Heart left ventricle (tissue), 16 donors: ENCODE measurements at places on chromosomes 13 and 19. TPM values are rescaled to one million over a fixed set of nuclear protein-coding genes. Genes with fewer than 3 reads are reported as not detected.
A peak's percentile ranks its signal among the peaks of the same experiment; 100 is the strongest.

DNA sequence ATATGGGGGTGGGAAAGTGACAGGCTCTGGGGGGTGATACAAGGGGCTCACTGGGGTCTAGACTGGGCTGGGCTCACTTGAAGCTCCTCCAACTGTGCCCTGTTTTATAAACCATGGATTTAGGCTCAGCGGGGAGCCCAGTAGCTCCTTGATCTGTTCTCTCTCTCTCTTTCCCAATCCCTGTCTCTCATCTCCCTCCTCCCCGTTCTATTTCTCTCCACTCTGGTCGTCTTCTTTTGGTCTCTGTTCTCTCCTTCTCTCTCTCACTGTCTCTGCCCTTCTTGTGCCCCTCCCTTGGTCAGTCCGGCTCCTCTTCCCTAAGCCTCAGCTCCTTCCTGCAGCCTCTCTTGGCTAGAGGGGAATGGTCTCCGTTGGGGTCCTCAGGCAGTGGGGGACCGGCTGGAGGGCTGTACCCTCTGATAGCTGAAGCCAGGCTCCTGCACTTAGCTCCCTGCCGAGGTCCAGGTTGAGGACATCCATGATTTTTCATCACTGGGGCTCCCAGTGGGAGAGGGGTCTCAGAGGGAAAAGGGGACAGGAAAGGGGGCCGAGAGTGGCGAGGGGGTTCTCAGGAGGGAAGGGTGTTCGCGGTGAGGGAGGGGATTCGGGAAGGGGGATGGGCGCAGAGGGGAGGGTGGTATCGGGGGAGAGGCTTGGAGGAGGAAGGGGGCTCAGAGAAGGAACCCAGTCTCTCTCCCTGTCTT lies 8.5 kb downstream of the UNC13A start:
- DNase-seq: no peak

- peak; percentile 89 for DNase-seq
These were observed at the start of gene ADPRHL1 for GRCh38 chr13:113452942-113453901. Gene ADPRHL1 (minus strand): TSS chr13:113453488. CDS start chr13:113453437, 51 bp downstream.

DNA sequence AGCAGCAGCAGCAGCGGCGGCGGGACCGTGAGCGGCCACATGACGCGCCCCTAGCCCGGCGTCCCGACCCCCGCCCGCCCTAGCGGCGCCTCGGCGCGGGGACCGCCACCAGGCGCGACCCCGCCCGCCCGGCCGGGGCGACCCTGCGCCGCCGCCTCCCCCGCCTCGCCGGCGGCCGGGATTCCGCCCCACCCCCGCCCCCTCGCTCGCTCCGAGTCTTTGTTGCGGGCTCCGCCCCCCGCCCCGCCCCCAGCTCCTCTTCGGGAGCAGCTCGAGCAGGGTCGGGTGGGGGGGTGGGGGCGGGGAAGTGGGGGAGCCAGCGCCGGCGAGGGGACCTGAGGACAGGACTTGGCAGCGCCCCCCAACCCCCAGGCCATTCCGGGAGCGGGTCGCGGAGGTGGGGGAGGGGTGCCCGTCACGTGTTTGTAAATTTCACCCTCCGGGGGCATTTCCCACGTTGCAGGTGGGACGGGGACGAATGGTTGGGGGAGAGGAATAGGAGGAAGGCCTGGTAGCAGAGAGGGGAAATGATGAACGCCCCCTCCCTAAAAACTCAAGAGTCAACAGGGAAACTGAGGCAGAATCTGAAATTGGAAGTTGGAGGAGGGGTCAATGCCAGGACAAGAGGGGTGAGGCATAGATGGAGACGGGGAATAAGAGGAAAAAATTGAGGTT lies at the start of gene OLFM2:
TSS of gene OLFM2 (minus strand) at position 190 of the 675 bp plus-strand sequence. CDS start at position 41, 149 bp downstream.
- peak; percentile 32 for DNase-seq

The WDR87 gene
- not detected for total RNA-seq

GRCh38 chr13:45064889-45065288 lies 55.4 kb upstream of the GTF2F2 start:
- no peak for DNase-seq

- DNase-seq: no peak
These were observed 14.8 kb downstream of the DDX39A start for GRCh38 chr19:14404312-14404711.

The GCDH gene
- 47.9 TPM for total RNA-seq

The OR7C1 gene
- total RNA-seq: not detected

GRCh38 chr13:30997697-30998096 lies 65.2 kb downstream of the TEX26 start:
- DNase-seq: no peak

DNA sequence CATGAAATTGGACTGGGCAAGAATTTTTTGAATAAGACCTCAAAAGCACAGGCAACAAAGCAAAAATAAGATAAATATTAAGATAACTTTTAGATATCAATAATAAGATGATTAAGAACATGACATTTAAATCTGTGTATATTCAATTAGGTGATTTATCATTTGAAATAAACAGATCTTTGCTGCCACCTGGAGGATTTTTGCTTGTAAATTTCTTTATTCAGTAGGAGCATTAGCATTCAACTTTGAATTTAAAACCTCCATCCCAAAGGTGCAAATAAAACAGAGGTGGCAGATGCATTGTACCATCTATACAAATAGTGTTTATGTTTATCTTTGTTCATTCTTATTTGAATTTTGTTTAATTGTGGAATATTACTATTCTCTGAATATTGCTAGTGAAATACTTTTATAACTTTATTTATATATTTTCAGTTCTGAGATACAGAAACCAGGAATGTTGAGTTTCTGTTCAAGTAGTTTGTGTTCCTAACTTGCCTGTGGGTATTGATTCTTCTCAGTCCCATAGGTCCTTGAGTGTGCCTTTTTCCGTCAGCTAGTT lies 20.9 kb downstream of the COG6 start:
- no peak for DNase-seq

DNA sequence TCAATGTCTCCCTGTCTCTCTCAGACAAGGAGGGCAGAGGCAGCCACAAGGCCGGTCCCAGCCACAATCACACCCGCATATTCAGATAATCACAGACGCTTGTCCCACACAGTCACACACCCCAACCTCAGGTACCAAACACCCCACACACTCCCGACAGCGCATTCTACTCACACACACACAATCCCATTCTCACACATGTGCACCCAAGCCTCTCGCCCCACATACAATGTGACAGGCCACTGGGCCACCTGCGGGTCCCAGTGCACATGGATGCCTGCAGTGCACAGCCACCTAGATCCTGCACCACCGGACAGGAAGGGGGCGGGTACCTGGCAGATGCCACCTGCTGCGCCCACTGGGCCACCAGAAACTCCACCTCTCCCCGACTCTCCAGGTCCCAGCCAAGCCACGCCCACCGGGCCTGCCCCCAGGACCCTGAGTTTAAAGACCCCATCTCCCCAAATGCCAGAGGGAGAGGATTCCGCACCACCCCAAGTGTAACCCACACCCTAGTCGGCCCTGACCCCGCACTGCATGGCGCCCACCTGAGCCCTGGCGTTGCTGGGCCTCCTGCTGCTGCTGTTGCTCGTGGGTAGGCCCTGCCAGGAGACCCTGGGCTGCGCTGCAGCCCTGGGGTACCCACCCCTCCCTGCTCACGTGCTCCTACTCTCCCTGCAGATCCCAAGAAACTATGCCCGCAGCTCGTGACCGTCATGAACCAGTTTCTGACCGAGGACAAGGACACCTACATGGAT lies 10.6 kb downstream of the SCGB2B2 start:
- no peak for DNase-seq

DNA sequence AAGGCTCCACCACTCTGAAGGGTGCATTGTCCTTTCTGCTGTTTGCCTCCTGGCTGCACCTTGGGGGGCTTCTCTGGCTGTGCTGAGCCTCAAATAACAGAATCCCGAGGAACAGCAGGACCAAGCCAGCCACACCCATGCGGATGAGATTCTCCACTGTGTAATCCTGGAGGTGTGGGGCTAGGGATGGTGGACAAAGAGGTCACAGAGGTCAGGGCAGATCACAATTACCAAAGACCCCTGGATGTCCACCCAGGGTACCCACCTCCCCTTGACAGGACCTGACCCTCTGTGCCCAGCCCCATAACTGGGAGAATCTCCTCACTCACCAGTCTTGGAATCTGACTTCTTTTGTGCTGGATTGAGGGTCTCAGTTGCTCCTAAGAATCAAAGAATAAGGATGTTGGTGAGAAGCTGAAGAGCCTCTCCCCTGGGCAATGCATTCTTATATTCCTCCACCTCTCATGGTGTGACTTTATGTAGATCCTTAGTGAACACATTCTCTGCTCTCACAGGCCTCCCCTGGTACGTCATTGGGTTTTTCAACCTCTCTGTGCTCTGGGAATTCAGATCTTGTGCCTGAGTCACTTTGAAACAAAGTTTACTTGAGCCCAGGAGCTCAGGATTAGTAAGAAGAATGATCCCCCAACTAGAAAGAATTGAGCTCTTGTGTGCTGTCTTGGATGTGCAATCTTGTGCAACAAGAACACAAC lies 5.2 kb downstream of the LILRA4 start:
- DNase-seq: no peak

DNA sequence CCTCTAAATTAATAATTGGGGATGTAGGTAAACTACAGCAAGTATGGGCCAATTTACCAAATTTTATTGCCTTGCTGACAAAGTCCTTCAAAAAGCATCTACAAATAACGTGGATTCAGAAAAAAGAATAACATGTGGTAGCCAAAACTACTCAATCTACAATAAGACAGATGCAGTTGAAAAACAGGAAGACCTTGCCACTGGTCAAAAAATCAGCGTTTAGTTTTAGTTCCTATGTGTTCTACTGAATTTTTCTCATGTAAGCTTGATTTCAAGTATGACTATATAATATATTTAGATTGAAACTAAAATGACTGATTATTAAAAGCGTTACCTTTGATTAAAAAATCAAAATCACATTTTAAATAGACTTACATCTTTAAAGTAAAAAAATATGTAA lies 1317.6 kb downstream of the PCDH9 start:
- no peak for DNase-seq

DNA sequence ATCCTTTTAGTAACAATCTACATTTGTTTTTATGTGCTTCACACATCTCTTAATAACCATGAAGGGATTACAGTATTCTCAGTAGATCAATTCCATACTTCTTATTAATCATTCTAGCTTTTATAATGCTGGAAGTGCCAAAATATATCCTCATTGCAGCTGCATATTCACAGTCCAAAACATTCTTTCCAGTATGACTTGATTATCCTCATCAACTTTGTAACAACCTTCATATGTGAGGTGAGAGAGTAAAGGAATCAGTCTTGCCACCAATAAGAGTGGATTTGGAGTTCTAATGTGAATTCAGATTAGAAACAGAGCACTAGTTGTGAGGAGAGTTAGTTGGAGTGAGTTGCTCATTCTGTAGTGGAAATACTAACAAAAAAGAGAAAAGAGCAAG lies 208.0 kb upstream of the SPRY2 start:
- no peak for DNase-seq

The FXYD3 gene
- total RNA-seq: 0.37 TPM

GRCh38 chr13:113897966-113898365 lies 34.1 kb upstream of the GAS6 start:
- no peak for DNase-seq

The TMEM272 gene
- not detected for total RNA-seq

The ZSCAN4 gene
- not detected for total RNA-seq

GRCh38 chr19:43639519-43640423 lies at the start of gene CADM4:
Gene CADM4 (minus strand): TSS chr19:43639850. CDS start chr19:43639790, 60 bp downstream.
- DNase-seq: no peak

GRCh38 chr19:13082192-13083007 lies 20.3 kb downstream of the LYL1 start:
- no peak for DNase-seq

The MEX3D gene
- total RNA-seq: 11.0 TPM

- no peak for DNase-seq
These were observed 661 bp upstream of the BABAM1 start for GRCh38 chr19:17266589-17266974.

The ERICH4 gene
- not detected for total RNA-seq

The KLK6 gene
- not detected for total RNA-seq

DNA sequence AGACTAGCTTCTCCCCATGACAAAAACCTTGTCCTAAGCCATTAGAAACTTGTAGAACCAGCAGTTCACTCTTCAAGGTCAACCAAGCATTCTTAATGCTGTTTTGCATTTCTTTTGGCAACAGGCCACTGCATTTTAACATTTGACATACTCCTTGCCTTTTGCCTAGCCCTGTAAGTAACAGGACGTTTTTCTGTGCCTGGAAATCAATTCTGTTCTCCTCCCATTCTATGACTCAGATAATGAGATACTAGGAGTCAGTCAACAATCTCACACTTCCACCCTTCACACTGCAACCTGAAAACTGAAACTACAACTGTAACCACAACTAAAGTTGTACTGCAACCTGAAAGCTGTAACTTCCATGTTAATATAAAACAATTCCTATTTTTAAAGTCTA lies 268.7 kb downstream of the MZT1 start:
- no peak for DNase-seq

The DLL3 gene
- not detected for total RNA-seq

- DNase-seq: no peak
These were observed 377.0 kb downstream of the ITGBL1 start for GRCh38 chr13:101829484-101829883.

- DNase-seq: no peak
These were observed 55.0 kb downstream of the GPR12 start for GRCh38 chr13:26705536-26705935.

DNA sequence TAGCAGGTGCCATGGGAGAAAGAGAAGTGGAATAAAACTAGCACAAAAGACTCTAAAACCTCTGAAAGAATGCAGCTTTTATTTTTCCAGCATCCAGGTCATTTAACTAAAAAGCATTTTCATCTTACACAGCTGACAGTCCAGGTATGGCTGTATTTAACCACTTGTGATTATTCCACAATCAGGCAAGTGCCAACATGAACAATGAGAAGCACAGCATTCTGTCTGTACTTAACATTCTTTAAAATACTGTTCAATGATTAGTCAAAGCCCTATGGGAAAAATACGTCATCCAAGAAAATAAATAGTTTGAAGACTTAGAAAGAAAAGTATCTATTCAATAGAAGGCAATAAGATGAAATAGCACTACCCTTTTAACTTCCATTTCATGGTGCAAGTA lies 246.9 kb downstream of the LIG4 start:
- DNase-seq: no peak

- DNase-seq: no peak
These were observed 276.3 kb upstream of the SOX21 start for GRCh38 chr13:94988654-94989053.

- no peak for DNase-seq
These were observed 7.3 kb downstream of the FGF22 start for GRCh38 chr19:646779-647565.

- no peak for DNase-seq
These were observed 114.2 kb upstream of the RXFP2 start for GRCh38 chr13:31625115-31625514.

GRCh38 chr19:42422901-42423461 lies 4.2 kb downstream of the LIPE start:
- DNase-seq: peak; percentile 49

DNA sequence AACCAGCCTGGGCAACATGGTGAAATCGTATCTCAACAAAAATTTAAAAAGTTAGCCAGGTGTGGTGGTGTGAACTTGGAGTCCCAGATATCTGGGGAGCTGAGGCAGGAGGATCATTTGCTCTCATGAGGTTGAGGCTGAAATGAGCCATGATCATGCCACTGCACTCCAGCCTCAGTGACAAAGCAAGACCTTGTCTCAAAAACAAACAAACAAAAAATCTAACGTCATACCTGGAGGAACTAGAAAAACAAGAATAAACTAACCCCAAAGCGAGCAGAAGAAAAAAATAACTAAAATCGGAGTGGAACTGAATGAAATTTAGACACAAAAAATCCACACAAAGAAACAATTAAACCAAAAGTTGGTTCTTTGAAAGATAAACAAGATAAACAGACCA lies 1885.1 kb downstream of the OLFM4 start:
- DNase-seq: no peak

- DNase-seq: no peak
These were observed 26.4 kb downstream of the LEUTX start for GRCh38 chr19:39805104-39805503.

GRCh38 chr19:45676851-45677263 lies 8.8 kb downstream of the GIPR start:
- DNase-seq: no peak
